ENCODE measurements at places on chromosomes 1 and 21. TPM values are rescaled to one million over a fixed set of nuclear protein-coding genes. Genes with fewer than 3 reads are reported as not detected.
A peak's percentile ranks its signal among the peaks of the same experiment; 100 is the strongest.

GRCh38 chr1:204889681-204890383 lies 19.2 kb downstream of the NFASC start:
- H3K27me3 ChIP-seq: no peaks in the 10 kb centered on the region
- no peak for ATAC-seq
- no peak overlapping the region for H3K4me3 ChIP-seq
- peak overlapping the region; percentile 84 for H3K27ac ChIP-seq
- peaks cover 21% of the 10 kb centered on the region for H3K4me1 ChIP-seq

GRCh38 chr1:21165646-21166045 lies 11.1 kb downstream of the EIF4G3 start:
- no peaks in the 10 kb centered on the region for H3K27me3 ChIP-seq
- no peak overlapping the region for H3K27ac ChIP-seq
- peaks cover 8% of the 10 kb centered on the region for H3K4me1 ChIP-seq
- H3K36me3 ChIP-seq: no peaks in the 10 kb centered on the region
- no peak for ATAC-seq
- no peak overlapping the region for H3K4me3 ChIP-seq

GRCh38 chr1:168567007-168567406 lies 9.4 kb upstream of the XCL1 start:
- no peak for ATAC-seq
- H3K27ac ChIP-seq: no peak overlapping the region
- no peak overlapping the region for H3K4me3 ChIP-seq

DNA sequence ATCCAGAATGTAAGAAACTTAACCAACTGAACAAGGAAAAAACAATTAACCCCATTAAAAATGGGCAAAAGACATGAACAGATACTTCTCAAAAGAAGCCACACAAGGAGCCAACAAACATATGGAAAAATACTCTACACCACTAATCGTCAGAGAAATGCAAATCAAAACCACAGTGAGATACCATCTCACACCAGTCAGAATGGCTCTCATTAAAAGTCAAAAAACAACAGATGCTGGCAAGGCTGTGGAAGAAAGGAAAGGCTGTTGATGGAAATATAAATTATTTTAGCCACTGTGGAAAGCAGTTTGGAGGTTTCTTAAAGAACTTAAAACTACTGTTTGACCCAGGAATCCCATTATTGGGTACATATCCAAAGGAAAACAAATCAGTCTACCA lies 51.2 kb downstream of the RGS4 start:
- peaks cover 14% of the 10 kb centered on the region for H3K4me1 ChIP-seq
- H3K27me3 ChIP-seq: no peaks in the 10 kb centered on the region
- ATAC-seq: no peak
- no peaks in the 10 kb centered on the region for H3K36me3 ChIP-seq
- H3K4me3 ChIP-seq: no peak overlapping the region

- no peak for ATAC-seq
- H3K27me3 ChIP-seq: peaks cover 65% of the 10 kb centered on the region
- no peaks in the 10 kb centered on the region for H3K4me1 ChIP-seq
- H3K27ac ChIP-seq: no peak overlapping the region
- no peaks in the 10 kb centered on the region for H3K36me3 ChIP-seq
Measured at GRCh38 chr1:3956527-3957170, 56.6 kb upstream of the C1orf174 start.

LCE2A gene
- not detected for total RNA-seq

All from gastroesophageal sphincter (tissue), 4 donors.